Left colon (tissue), 2 donors: ENCODE measurements at places on chromosomes 11 and 22. TPM values are rescaled to one million over a fixed set of nuclear protein-coding genes. Genes with fewer than 3 reads are reported as not detected.

The C11orf86 gene
- 82.9 TPM for total RNA-seq

The PPP6R3 gene
- 102 TPM for total RNA-seq

The UPB1 gene
- 0.08 TPM for total RNA-seq

The PTPRCAP gene
- 7.1 TPM for total RNA-seq

The FUT4 gene
- total RNA-seq = 21.8 TPM

The SLC37A4 gene
- total RNA-seq = 59.9 TPM

The OR5P2 gene
- not detected for total RNA-seq

The SMC1B gene
- not detected for total RNA-seq

The LRRN4CL gene
- total RNA-seq = 3.6 TPM

The MCAT gene
- total RNA-seq = 15.2 TPM

The ADSL gene
- total RNA-seq = 34.2 TPM

The PANX3 gene
- total RNA-seq = not detected

The KCNK7 gene
- total RNA-seq = 1.3 TPM

The AQP11 gene
- 4.0 TPM for total RNA-seq

The CCDC87 gene
- 0.46 TPM for total RNA-seq

The PATE4 gene
- not detected for total RNA-seq

The APOC3 gene
- not detected for total RNA-seq

The CD3D gene
- 4.3 TPM for total RNA-seq

The PRDM11 gene
- 9.7 TPM for total RNA-seq

The ANGPTL5 gene
- total RNA-seq = 0.12 TPM

The LYVE1 gene
- total RNA-seq = 31.3 TPM

The B3GAT1 gene
- total RNA-seq = 0.12 TPM

The IGLL5 gene
- 5.5 TPM for total RNA-seq

The MLC1 gene
- total RNA-seq = not detected

The FERMT3 gene
- 21.7 TPM for total RNA-seq

The CAVIN3 gene
- 22.4 TPM for total RNA-seq

The MS4A12 gene
- 591 TPM for total RNA-seq

The IGSF22 gene
- 0.81 TPM for total RNA-seq

The STK33 gene
- total RNA-seq = 1.2 TPM

The IFITM10 gene
- 0.87 TPM for total RNA-seq

The TCP11L1 gene
- 30.7 TPM for total RNA-seq

The RASL10A gene
- 1.1 TPM for total RNA-seq

The NRIP3 gene
- total RNA-seq = 0.75 TPM

The RAPSN gene
- 0.61 TPM for total RNA-seq

The CCDC89 gene
- total RNA-seq = 3.8 TPM

The PGGHG gene
- 20.6 TPM for total RNA-seq

The ASCL2 gene
- 6.3 TPM for total RNA-seq

The ZP1 gene
- not detected for total RNA-seq

The KRTAP5-9 gene
- 1.2 TPM for total RNA-seq

The ASCL3 gene
- total RNA-seq = not detected

The CALCA gene
- not detected for total RNA-seq

The ACR gene
- 0.89 TPM for total RNA-seq

The AIFM3 gene
- total RNA-seq = 184 TPM

The OR2AG1 gene
- not detected for total RNA-seq

The ADM gene
- total RNA-seq = 47.1 TPM

The TMEM191B gene
- total RNA-seq = 6.7 TPM

The SYT12 gene
- total RNA-seq = 0.47 TPM

The PRG3 gene
- total RNA-seq = not detected

The CHKA gene
- total RNA-seq = 87.4 TPM

The PTPRJ gene
- total RNA-seq = 38.5 TPM

The CSF2RB gene
- total RNA-seq = 2.9 TPM

The KBTBD4 gene
- 11.7 TPM for total RNA-seq

The PLAAT5 gene
- 0.21 TPM for total RNA-seq

The FGF19 gene
- not detected for total RNA-seq

The HEPHL1 gene
- not detected for total RNA-seq

The TRPM5 gene
- total RNA-seq = 3.8 TPM

The MS4A14 gene
- total RNA-seq = 0.40 TPM
